ENCODE measurements at places on chromosomes 5 and 9.
A peak's percentile ranks its signal among the peaks of the same experiment; 100 is the strongest.

DNA sequence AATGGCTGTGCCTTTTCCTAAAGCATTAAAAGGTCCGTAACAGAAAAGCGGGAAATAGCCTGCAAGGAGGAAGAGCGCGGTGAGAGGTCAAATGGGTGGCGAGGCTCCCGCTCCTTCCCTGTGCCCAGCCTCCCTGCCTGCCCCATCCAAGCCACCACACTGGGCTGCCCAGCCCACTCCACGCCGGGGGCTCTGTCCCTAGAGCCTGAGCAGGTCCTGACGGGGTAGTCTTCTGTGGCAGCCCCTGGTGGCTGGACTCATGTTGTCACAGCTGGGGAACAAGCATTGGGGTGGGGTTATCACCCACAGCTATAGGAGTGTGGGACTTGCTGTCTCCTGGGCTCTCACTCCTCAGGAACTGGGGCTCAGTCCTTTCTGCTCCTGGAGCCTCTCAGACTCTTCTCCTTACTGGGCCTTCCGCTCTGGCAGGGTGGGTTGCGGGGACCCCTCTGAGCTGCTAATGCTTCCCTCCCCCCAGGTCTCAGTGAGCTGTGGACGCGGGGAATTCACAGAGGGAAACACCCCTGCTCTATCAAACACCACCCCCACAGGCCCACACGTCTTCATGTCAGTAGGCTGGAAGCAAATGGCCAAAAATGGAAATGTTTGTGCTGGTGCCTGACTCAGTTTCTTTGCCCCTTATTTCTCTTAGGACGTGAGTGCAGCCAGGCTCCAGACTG is 152.4 kb upstream of the PHYKPL start:
- DNase-seq: no peak

DNA sequence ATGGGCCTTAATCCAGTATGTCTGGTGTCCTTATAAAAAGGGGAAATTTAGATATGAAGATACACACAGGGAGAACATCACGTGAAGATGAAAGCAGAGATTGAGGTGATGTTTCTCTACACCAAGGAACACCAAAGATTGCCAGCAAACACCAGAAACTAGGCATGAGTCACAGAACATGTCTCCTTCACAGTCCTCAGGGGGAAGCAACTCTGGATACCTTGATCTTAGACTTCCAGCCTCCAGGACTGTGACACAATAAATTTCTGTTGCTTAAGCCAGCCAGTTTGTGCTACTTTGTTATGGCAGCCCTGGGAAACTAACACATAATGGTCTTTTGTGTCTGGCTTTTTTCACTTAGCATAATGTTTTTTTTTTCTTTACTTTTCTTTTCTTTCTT is 41.2 kb upstream of the STRBP start:
- DNase-seq: no peak

DNA sequence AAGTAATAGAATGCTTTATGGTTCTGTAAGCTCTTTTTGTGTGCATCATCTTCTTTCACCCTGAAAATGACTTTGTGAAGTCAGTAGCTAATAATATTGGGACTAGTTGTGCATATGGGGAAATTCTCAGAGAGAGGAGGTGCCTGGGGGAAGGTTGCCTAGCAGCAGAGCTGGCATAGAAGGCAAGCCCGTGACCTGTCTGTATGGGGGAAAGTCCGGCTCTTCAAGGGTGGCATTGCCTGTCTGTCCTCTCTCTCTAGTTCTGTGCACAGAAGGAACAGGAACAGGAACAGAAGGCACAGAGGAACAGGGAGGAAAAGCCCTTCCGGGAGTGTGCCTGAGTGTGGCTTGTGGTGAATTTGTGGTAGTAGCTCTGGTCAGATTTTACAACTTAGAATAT is 33.1 kb downstream of the SH3GL2 start:
- DNase-seq: no peak

DNA sequence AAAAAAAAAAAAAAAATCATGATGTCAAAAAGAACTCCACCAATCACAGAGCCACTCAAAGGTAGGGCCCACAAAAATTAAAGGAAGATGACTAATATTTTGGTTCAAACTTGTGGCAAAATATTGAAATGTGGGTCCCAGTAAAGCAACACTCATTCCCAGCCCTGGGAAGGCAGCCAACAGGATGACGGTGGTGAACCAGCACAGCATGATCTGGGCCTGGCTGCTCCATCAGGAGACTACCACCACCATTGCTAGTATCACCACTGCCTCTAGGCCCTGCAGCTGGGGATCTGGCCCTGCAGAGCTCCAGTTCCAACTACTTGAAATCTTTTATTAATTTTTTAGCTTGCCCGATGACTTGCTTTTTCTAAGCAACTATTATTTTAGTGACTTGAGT is 206.8 kb upstream of the ITGA1 start:
- DNase-seq: no peak

GRCh38 chr9:118577121-118577520 is 792.1 kb downstream of the BRINP1 start:
- DNase-seq: peak; percentile 54

- DNase-seq: no peak
Observed at GRCh38 chr5:66728049-66728448, 131.9 kb downstream of the MAST4 start.

GRCh38 chr5:107979900-107980299 is 309.2 kb upstream of the EFNA5 start:
- DNase-seq: no peak

Measured in kidney epithelial cell (primary cell).